ENCODE measurements at places on chromosomes 3 and 15. TPM values are rescaled to one million over a fixed set of nuclear protein-coding genes. Genes with fewer than 3 reads are reported as not detected.

DNA sequence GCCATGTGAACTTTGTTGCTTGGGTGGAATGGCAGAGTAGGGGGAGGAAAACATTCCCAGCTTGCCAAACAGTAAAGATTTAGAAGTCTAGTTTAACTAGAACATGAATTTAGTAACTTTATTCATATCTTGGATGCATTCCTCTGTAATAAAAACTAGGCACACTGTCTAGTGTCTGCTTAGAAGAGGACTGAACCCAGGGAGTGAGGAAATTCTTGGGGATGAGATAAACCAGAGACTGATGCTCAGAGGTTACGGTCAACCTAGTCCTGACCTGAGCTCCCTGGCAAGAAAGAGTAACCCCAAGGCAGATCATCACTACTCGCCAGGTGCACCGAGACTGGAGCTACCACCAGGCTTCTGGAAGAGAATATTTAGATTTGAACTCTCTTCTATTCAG is 58.2 kb downstream of the SNRK start:
- H3K4me3 ChIP-seq: no peak overlapping the region
- H3K4me1 ChIP-seq: no peaks in the 10 kb centered on the region
- peaks cover 70% of the 10 kb centered on the region for H3K36me3 ChIP-seq
- H3K27me3 ChIP-seq: no peaks in the 10 kb centered on the region

GRCh38 chr15:32683906-32684584 is 33.8 kb upstream of the GREM1 start:
- DNase-seq: no peak
- no peak overlapping the region for H3K4me3 ChIP-seq
- H3K27me3 ChIP-seq: no peaks in the 10 kb centered on the region
- H3K27ac ChIP-seq: no peak overlapping the region
- no peaks in the 10 kb centered on the region for H3K4me1 ChIP-seq
- no peaks in the 10 kb centered on the region for H3K36me3 ChIP-seq

GRCh38 chr3:153976891-153977554 is 144.2 kb upstream of the ARHGEF26 start:
- no peaks in the 10 kb centered on the region for H3K27me3 ChIP-seq
- no peaks in the 10 kb centered on the region for H3K36me3 ChIP-seq
- DNase-seq: no peak

DNA sequence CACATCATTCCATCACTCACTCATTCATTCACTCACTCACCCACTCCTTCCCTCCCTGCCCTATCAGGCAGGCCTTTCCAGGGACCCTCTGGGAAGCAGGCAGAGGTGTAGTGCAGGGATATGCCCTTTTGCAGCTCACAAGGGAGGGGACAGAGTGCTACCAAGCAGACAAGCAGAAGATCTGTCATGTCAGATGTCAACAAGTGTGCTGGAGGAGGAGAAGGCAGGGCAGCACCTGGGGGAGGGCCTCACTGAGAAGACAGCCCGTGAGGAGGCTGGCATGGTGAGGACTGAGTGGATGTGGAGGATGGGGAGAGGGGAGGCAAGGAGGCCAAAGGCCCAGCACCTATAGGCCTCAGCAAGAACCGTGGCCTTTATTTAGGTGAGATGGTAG is 15.3 kb downstream of the ABTB1 start:
- no peaks in the 10 kb centered on the region for H3K36me3 ChIP-seq
- H3K27ac ChIP-seq: no peak overlapping the region
- no peak for DNase-seq
- H3K27me3 ChIP-seq: no peaks in the 10 kb centered on the region
- peaks cover 7% of the 10 kb centered on the region for H3K4me1 ChIP-seq

GRCh38 chr3:69872783-69873378 is 126.7 kb upstream of the SAMMSON start:
- DNase-seq: no peak
- H3K27ac ChIP-seq: no peak overlapping the region
- no peak overlapping the region for H3K4me3 ChIP-seq
- H3K4me1 ChIP-seq: no peaks in the 10 kb centered on the region

- no peaks in the 10 kb centered on the region for H3K27me3 ChIP-seq
- no peaks in the 10 kb centered on the region for H3K36me3 ChIP-seq
- no peak for DNase-seq
- no peak overlapping the region for H3K4me3 ChIP-seq
- H3K4me1 ChIP-seq: no peaks in the 10 kb centered on the region
Measured at GRCh38 chr3:133520286-133520685, 53.2 kb upstream of the CDV3 start.

DNA sequence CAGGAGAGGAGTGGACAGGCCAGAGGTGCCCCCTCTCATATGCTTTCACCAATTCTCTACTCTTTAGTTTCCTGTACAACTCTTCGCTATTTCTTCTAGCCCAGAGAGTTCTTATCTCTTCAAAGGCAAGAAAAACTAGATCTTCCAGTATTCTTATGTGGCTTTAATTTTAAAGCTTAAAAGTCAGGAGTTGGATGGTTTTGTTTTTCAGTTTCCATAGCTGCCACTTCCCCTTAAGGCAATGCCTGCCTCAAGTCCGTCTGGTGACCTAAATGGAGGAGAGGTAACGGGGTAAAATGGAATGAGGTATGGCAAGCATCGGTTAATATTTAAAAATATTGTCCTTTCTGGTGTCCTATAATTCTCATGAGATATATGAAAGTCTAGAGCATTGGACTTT is 11.4 kb upstream of the VGLL3 start:
- H3K27me3 ChIP-seq: no peaks in the 10 kb centered on the region
- no peaks in the 10 kb centered on the region for H3K36me3 ChIP-seq
- DNase-seq: no peak

DNA sequence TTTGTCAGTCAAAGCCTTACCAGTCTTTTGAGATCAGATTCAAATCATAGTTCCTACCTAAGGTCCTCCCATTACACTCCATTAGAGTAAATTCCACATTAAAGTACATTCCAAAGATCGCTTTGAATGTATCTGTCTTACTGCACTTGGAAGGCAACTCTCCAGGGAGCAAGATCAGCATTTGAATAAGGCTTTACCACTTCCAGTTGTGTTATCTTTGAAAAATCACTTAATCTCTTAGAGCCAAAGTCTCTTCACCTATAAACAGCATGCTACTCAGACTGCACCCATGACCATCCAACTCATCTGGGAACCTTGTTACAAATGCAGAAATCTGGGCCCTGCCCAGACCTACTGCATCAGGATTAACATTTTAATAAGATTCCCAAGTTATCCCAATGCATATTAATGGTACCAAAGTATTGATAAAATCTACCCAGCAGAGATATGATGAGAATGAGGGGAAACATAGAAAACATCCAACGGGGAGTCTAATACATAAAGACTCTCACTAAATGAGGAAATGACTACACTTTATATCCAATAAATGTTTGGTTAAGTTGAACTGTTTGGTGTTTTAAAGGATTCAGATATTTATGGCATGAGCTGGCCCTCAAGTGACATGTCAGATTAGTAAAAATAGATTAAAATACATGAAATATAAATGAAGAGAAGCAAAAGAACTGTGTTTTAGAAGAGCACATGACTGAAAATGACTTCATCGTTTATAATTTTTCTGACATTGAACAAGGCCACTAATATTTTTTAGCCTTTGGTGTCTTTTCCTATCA is 75.9 kb downstream of the TNIK start:
- H3K36me3 ChIP-seq: no peaks in the 10 kb centered on the region
- no peak overlapping the region for H3K27ac ChIP-seq
- H3K27me3 ChIP-seq: no peaks in the 10 kb centered on the region
- H3K4me1 ChIP-seq: peaks cover 23% of the 10 kb centered on the region
- no peak for DNase-seq

DNA sequence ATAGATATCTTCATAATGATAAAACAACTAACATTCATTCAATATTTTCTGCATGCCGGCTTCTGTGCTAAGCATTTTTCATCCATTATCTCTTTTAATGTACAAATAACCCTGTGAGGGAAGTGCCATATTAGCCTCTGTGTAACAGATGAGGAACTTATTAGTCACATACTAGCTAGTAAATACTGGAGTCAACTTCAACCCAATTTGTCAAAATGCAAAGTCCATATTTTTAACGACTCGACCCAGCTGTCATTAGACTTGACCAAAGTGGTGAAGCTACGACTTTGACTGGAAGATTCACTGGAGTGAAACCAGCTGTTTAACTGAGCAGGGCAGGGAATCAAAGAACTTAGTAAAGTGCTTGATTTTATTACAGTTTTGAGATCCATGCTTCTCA is 41.6 kb downstream of the PARP15 start:
- no peak overlapping the region for H3K4me3 ChIP-seq
- no peaks in the 10 kb centered on the region for H3K36me3 ChIP-seq
- H3K4me1 ChIP-seq: peaks cover 17% of the 10 kb centered on the region

DNA sequence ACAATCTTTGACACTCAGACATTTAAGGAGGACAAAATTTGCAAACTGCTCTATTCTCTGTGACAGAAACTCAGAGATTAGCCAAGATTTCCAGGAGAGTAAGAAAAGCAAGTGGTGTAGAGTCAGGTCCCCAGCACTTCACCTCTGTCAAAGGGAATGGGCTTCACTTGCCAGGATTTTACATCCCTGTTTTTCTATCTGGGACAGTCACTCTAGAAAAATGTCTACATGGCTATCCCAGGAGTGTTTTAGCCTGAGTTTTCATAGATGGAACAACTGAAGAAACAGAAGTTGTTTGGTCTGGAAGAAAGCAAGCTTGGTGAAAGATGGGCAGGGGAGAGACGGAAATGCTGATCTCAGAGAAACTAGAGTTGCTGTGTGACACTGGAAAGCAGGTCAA is 3.0 kb downstream of the FAM219B start:
- H3K27me3 ChIP-seq: no peaks in the 10 kb centered on the region
- peaks cover 9% of the 10 kb centered on the region for H3K36me3 ChIP-seq
- no peak overlapping the region for H3K4me3 ChIP-seq
- peaks cover 35% of the 10 kb centered on the region for H3K4me1 ChIP-seq
- no peak for DNase-seq

- no peaks in the 10 kb centered on the region for H3K27me3 ChIP-seq
- no peak overlapping the region for H3K4me3 ChIP-seq
- DNase-seq: no peak
- no peak overlapping the region for H3K27ac ChIP-seq
- H3K4me1 ChIP-seq: no peaks in the 10 kb centered on the region
Measured at GRCh38 chr3:116849261-116849688, 139.7 kb downstream of the TUSC7 start.

DNA sequence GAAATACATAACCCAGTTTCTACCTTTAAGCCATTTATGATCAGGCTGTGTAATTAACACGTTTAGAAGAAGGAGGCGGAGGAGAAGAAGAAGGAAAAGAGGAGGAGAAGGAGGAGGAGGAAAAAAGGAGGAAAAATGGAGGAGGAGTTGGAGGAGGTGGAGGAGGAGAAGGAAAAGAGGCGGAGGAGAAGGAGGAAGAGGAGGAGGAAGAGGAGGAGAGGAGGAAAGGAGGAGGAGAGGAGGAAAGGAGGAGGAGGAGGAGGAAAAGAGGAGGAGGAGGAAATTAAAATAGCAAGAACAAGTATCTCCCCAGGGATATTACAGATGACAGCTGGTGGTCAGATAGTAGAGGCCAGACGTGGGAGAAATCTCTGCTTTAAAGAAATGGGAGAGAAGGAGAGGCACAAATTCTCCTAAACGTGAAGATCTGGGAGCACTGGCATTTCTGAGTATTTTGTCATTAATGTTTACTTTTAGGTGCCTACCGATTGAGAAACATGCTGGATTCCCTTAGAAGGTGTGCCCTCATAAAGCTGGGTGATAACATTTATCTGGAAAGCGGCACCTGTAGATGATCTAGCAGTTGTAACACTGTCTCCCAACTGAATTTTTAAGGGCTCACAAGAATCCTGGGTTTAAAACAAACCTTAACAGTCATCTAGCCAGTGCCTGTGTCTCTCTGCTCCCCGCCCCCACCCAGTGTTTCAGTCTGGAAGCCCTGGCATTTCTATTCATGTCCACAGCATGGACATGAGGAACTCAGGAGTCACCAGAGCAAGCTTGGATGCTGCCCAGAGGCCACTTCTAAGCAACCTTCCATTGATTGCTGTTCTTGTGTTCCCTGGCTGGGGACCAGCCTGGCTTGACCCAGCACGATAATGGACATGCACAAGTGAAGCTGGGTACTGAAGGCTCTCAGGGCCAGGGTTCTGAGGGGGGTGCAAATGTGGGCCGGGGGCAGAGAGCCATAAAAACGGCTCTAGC is 75.2 kb downstream of the CHRNA7 start:
- H3K27me3 ChIP-seq: no peaks in the 10 kb centered on the region
- DNase-seq: no peak
- H3K4me1 ChIP-seq: no peaks in the 10 kb centered on the region
- H3K27ac ChIP-seq: no peak overlapping the region

DNA sequence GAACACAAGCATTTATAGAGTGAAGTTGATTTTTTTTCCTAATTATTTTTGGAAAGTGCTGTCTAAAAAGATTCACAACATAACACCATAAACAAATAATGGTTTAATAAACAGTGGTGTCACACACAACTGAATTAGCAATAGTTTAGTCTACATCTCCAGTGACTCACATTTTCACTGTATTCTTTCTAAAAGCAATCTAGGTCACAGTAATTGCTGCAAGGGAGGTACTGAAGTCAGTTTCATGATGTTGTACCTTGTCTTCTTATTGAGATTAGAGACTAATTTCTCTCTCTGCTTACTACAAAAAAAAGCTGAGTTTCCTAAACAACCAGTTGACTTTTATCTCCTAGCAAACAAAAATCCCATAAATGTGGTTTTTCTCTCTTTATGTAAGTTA is 29.6 kb downstream of the PLSCR4 start:
- DNase-seq: no peak
- no peak overlapping the region for H3K4me3 ChIP-seq
- H3K27ac ChIP-seq: no peak overlapping the region
- H3K36me3 ChIP-seq: no peaks in the 10 kb centered on the region

GRCh38 chr3:51471775-51472652 is 27.8 kb downstream of the DCAF1 start:
- no peak overlapping the region for H3K4me3 ChIP-seq
- H3K36me3 ChIP-seq: peaks cover 10% of the 10 kb centered on the region
- no peak for DNase-seq
- H3K4me1 ChIP-seq: no peaks in the 10 kb centered on the region

GRCh38 chr3:37859908-37860199 is 1.8 kb upstream of the CTDSPL start:
- no peaks in the 10 kb centered on the region for H3K27me3 ChIP-seq
- peak overlapping the region; percentile 91 for H3K27ac ChIP-seq
- H3K36me3 ChIP-seq: no peaks in the 10 kb centered on the region
- H3K4me1 ChIP-seq: peaks cover 48% of the 10 kb centered on the region
- peak; percentile 36 for DNase-seq

- H3K4me1 ChIP-seq: peaks cover 16% of the 10 kb centered on the region
- no peak overlapping the region for H3K27ac ChIP-seq
- no peak for DNase-seq
- no peaks in the 10 kb centered on the region for H3K36me3 ChIP-seq
Measured at GRCh38 chr3:188338086-188338485, 184.1 kb downstream of the LPP start.

- H3K4me1 ChIP-seq: no peaks in the 10 kb centered on the region
- DNase-seq: no peak
- H3K27ac ChIP-seq: no peak overlapping the region
- no peak overlapping the region for H3K4me3 ChIP-seq
Measured at GRCh38 chr3:178494386-178494785, 41.9 kb upstream of the KCNMB2 start.

GRCh38 chr15:47820747-47821319 is 103.5 kb downstream of the SEMA6D start:
- H3K27ac ChIP-seq: no peak overlapping the region
- no peak for DNase-seq
- no peaks in the 10 kb centered on the region for H3K4me1 ChIP-seq
- no peaks in the 10 kb centered on the region for H3K27me3 ChIP-seq
- no peak overlapping the region for H3K4me3 ChIP-seq

ALCAM gene
- total RNA-seq: 147 TPM

PLSCR2 gene
- total RNA-seq: not detected

TSEN2 gene
- 19.2 TPM for total RNA-seq

TMEM207 gene
- total RNA-seq: not detected

EPHB1 gene
- 2.4 TPM for total RNA-seq

GOLGA8R gene
- 2.6 TPM for total RNA-seq

FGD5 gene
- 37.1 TPM for total RNA-seq

DNAH12 gene
- 8.8 TPM for total RNA-seq

ZNF80 gene
- not detected for total RNA-seq
